ENCODE measurements at places on chromosomes 5 and 9. TPM values are rescaled to one million over a fixed set of nuclear protein-coding genes. Genes with fewer than 3 reads are reported as not detected.

DNA sequence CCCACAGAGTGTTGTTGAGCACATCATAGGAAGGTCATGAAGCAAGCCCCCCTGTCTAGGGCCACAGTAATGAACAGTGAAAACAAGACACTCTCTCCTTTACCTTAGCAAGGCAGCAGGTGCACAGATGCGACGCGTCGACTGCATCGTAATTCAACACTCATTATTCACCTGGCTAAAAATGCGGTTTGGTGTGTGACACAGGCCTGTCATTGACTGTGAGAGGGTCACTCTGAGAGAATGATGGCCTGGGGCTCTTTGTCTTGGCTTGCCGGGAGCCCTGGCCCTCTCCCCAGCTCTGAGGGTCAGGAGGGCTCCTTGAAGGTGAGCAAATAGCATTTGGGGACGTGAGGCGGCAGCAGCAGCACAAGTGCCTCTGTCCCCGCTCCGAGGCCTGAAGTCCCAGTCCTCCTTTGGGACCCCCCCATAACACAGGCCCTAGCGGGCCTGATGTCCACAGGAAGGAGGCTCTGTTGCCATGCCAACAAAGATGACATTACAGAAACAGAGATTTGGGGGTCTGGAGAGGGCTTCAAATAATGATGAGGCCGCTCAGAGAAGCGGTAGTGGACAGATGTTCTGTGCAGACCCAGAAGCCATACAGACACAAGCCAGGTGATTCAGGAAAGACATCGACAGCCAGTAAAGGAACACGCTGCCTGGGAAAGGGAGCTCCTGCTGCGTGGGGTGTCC lies 46.7 kb downstream of the SHB start:
- no peak for DNase-seq

DNA sequence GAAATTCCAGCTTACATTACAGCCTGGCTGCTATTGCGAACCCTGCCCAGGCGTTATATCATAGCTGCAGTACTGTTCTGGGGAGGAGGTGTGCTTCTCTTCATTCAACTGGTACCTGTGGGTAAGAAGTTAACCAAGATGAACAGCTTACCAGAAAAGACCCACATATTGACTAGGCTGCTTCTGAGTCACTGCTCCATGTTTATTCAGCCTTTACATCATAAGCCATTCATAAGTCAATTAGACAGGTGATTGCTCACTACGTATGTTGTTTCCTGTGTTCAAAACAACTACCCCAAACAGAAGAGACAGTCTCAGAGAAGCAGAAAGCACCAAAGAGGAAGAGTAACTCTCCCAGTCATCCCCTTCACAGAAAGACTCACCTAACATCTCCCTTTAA lies 34.7 kb upstream of the SLC22A5 start:
- peak; percentile 70 for DNase-seq

DNA sequence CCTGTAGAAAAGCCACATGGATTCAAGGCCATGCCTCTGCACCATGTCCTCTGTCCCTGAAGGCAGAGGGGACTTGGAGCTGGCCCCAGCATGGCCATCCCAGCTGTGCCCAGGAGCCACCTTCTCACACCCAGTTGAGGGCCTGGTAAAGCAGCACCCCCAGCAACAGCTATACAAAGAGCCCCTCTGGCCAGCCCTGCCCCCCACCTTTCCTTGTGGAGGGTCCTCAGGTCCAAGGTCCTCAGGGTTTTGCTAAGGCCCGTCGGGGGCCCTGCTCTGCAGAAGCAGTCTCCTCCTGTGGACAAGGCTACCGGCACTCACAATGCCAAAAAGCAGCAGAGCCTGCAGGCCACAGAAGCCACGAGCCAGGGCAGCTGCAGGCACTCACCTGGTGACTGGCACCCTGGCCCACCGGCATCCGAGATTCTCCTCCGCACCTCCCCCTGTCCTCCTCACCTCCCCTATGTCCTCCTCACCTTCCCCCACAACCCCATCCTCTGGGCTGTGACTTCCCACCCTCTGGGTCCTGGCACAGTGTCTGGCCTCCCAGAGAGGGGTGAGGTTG lies 39.9 kb upstream of the LPCAT1 start:
- no peak for DNase-seq

DNA sequence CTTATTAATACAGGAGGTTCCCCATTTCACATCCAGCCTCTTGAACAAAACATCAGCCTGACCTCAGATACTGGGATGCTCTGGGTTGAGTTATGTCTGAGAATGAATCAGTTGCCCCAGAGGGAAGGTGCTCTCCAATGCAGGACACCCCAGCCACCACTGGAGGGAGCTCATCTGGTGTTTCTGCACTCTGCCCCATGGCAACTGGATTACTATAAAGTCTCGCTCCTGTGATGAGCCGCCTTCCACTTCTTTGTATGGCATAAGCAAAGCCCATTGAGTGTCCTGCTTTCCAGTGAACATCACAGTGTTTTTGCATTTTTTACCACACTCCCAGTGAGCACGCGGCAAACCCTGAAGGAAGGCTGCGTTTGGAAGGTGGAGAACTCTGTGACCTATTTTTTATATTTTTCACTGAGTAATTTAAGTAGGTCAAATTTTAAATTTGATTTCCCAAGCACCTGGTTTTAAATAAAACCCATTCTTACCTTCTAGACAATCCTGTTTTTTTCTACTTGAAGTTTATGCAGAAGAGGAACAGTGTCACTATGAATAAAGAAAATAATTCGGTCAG lies 176.9 kb upstream of the WWC1 start:
- DNase-seq, result peak; percentile 37

The PCDHB6 gene
- 0.46 TPM for polyA plus RNA-seq

The FAM221B gene
- not detected for polyA plus RNA-seq

Measured in mammary epithelial cell (primary cell).